ENCODE measurements at places on chromosomes 5 and 9.

DNA sequence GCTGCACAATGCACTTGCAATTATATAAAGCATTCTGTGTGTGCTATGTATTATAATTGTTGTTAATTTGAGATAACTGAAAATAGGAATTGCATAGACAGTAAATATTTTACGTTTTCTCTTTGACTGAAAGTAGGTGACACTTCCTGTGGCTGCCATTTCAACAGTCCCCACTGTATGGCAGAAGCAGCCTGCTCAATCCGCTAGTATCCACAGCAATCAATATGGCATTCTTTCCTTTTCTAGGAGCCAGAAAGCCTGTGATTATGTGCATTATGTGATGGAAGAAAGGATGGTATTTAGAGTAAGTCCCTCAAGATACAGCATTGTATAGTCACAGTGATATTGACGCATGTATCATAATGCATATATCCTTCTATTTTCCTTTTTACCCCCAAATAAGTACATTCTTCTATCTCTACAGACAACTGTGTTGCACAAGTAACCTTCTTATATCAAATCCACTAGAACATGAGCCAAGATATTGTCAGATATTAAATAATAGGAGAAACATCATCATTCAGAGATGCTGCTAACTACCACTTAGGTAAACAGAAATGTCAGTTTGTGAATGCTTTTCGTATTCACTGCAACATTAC lies 59.7 kb downstream of the CARTPT start:
- peak; percentile 15 for DNase-seq

GRCh38 chr5:160635046-160635445 lies 213.4 kb downstream of the PTTG1 start:
- no peak for DNase-seq

GRCh38 chr9:14180960-14181537 lies 132.9 kb downstream of the NFIB start:
- no peak for DNase-seq

- DNase-seq = no peak
Measured at GRCh38 chr5:61603211-61603908, 271.3 kb downstream of the ZSWIM6 start.

GRCh38 chr5:12141496-12141895 lies 237.2 kb upstream of the CTNND2 start:
- DNase-seq = no peak

- DNase-seq = no peak
Measured at GRCh38 chr5:88666761-88667495, 216.1 kb downstream of the MEF2C start.

GRCh38 chr5:172707285-172708182 lies 63.5 kb downstream of the DUSP1 start:
- no peak for DNase-seq

GRCh38 chr5:63164838-63165535 lies 586.4 kb downstream of the LRRC70 start:
- DNase-seq = no peak

- DNase-seq = no peak
Measured at GRCh38 chr5:53936481-53937352, 373.7 kb downstream of the ARL15 start.

DNA sequence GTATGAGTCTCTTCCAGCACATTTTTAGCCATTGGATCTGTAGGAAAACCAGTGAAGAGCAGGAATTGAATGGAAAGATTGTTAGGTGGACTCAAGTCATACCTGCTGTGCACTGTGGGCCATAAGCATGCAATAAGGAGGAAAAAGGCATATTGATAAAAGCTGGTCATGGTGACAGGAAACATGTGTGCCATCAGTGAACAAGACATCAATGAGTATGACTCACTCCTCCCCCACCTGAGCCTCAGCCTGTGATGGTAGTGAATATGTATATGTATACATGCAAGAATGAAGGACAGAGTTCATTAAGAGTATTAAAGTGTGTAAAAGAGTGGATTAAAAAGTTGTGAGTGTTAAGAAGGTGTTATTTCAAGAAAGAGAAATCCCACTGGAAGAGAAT lies 164.5 kb downstream of the TMEM38B start:
- DNase-seq = no peak

DNA sequence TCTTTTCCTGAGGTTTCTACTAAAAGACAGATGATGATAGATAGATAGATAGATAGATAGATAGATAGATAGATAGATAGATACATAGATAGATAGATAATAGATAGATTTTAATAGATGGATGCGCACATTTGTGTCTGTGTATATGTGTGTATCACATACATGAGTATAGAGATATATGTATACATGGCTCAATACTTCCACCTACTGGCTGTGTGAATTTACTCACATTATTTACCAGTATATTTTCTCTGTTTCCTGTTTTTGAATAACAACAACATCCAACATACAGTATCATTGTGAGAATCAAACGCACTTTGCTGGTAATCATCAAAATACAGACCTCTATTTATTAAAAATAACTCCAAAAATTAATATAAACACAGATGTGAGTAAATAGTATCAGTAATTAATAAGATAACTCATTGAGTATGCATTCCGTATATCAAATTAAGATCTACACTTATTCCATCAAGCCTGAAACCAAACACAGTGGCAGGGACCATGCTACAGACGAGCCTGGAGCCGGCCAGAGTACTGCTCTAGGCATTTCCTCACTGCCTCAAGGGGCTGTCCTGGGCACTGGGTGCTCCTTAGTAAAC lies 338.0 kb downstream of the SEMA5A start:
- peak; percentile 61 for DNase-seq

GRCh38 chr9:88196142-88196790 lies 58.0 kb upstream of the SPATA31C2 start:
- no peak for DNase-seq

- DNase-seq = no peak
Measured at GRCh38 chr9:37908698-37909186, 4.8 kb upstream of the SLC25A51 start.

DNA sequence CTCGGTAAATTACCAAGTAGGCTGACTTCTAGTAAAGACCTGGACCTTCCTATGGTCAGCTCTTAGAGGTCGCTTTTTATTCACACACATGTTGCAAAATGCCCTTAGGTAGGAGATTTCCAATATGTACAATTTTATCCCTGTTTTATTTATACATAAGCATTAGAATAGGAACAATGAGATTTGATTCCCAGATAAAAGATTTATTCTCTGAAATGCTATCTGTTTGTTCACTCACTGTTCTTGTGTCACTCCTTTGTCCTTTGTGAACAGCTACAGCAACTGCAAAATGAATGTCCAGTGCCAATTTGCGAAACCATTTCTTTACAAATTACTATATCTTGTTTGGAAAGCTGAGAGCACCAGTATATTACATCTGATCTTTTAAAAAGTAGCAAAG lies 991.5 kb upstream of the TYRP1 start:
- DNase-seq = no peak

GRCh38 chr5:174734571-174735497 lies 10.5 kb downstream of the MSX2 start:
- no peak for DNase-seq

GRCh38 chr5:132213666-132214065 lies 14.0 kb downstream of the P4HA2 start:
- no peak for DNase-seq

- no peak for DNase-seq
Measured at GRCh38 chr5:122181863-122182262, 52.5 kb downstream of the ZNF474 start.

GRCh38 chr5:180205916-180206315 lies 3.1 kb downstream of the RASGEF1C start:
- DNase-seq = no peak

GRCh38 chr5:57383093-57383861 lies 99.3 kb downstream of the ACTBL2 start:
- no peak for DNase-seq

DNA sequence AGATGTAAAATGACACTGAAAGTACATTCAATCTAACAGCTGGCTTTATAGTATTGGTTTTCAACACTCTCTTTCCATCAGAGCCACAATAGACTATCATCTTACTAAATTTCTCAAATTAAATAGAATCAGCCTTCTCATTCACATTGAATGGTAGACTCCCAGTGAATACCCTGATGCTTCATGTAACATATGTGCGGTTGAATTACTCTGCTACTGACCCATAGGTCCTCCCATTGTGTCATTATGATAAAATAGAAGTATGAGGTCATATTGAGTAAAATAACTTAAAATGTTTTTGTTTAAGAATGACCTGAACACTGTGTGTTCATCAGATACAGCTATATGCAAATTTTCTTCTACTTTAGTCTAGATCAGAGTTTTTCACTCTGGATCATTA lies 75.9 kb upstream of the ADAMTSL1 start:
- DNase-seq = no peak

DNA sequence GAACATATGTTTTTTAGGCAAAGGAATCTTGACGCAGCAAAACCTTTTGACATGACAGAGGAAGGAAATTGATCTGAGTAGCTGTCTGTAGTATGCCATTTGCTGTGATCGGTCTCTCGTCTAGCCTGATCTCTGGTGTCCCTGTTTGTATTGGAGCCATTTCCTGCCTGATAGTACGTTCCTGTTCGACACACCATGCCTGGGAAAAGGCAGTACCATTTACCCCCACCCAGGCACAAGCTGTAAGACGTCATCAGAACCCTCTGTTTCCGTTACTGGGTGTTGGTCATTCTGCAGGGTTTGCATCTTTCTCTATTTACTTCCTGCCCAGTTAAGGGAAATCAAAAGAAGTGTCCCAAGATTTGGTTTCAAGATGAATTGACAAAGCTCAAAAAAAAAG lies 129.7 kb downstream of the CEMIP2 start:
- DNase-seq = no peak
